Activated T-helper 1 cell treated with Interleukin-2 at 50 U/mL for 16 hours (primary cell): ENCODE measurements at places on chromosomes 2 and 18.

- DNase-seq: no peak
These were observed 393.3 kb upstream of the CYRIA start for GRCh38 chr2:17058772-17059402.

- DNase-seq: no peak
These were observed 31.6 kb downstream of the COL5A2 start for GRCh38 chr2:189147989-189148388.

- peak; percentile 23 for DNase-seq
These were observed 633 bp downstream of the NABP1 start for GRCh38 chr2:191678437-191679100.

DNA sequence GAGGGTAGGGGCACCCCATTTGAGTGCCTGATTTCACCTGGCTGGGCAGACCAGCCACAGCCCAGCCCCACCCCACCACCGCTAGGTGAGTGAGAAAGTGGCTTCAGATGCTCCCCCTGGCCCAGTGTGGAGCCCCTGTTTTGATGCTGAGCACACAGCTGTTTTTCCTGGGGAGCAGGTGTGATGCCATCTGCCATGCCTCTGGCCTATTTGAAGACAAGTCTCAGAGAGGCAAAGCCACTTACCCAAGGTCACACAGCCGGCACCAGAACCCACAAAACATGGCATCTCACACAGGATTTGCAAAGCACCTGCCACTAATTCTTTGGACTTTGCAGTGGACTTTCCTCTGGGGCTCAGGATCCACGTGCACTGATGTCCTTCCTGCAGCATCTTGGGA is 131.3 kb downstream of the INHBB start:
- DNase-seq: no peak

GRCh38 chr2:115596659-115597375 is 1154.4 kb downstream of the DPP10 start:
- no peak for DNase-seq

DNA sequence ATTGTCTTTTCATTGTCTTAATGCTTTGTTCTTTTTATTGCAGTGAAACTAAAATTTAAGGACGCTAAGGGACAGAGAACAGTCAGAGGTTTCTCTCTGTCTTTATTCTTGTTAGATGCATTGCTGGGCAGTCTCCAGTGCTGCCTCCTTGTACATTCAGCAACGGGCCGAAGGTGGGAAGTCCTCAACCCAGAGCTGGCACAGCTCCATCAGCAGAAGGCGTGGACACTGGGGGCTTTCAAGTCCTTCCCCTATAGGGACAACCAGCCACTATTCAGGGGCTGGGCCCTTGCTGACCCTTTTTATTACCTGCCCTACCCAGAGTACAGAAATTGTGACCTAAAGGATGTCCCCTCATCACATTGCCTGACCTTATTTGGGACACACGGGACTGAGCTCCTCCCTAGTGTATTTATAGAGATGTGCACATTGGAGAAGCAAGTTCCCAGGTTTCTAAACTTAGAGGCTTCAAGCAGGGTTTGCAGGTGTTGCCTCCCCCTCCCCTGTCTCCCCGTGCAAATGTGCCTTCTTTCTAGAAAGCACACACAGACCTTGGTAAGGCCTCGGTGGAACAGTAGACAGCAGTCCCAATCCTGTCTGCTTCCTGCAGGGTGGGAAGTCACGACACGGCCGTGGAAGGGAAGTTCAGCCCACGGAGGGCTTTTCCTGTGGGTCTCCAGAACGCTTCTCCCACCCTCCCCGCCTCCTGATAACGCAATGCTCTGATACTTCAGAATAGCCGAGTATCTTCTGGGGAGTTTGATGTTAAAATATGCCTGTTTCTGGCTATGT is 68.2 kb downstream of the ZCCHC2 start:
- DNase-seq: no peak

DNA sequence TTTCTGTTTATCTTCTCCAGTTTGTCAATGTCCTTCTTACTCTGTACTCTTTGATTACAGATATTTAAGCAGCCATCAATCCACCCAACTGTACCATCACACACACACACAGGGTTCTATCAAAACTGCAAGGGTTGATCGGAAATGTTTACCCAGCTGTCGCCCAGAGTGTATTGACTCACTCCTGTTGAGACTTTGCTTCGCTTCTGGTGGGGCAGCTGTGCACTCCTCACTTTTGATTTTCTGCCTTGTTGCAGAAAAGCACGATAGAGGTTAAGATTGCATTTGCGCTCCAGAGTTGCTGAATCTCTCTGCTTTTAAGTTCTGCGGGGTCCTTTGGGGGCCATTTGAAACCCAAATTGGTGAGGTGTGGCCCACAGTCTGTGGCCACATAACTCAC is 216.2 kb downstream of the SETBP1 start:
- no peak for DNase-seq

DNA sequence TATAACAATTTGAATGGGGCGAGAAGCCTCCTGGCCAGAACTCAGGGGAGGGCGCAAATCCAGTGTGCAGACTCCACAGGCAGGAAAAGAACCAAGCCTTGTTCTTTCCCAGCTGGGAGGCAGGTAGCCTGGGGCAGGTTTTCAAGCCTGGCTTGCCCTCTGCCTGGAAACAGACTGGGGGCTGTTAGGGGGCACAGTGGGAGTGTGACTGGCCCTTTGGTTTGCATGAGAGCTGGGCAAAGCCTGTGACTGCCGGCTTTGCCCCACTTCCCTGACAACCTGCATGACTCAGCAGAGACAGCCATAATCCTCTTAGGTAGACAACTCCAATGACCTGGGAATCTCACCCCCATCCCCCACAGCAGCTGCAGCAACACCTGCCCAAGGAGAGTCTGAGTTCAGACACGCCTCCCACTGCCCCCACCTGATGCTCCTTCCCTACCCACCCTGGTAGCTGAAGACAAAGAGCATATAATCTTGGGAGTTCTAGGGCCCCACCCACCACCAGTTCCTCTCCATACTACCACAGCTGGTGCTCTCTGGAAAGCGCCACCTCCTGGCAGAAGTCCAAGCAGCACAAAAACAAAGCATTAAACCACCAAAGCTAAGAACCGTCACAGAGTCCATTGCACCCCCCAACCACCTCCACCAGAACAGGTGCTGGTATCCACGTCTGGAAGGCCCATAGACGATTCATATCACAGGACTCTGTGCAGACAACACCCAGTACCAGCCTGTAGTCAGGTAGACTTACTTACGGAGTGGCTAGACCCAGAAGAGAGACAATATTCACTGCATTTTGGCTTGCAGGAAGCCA is 402.5 kb downstream of the STK39 start:
- DNase-seq: no peak

GRCh38 chr2:31113765-31114164 is 24.5 kb downstream of the GALNT14 start:
- no peak for DNase-seq

DNA sequence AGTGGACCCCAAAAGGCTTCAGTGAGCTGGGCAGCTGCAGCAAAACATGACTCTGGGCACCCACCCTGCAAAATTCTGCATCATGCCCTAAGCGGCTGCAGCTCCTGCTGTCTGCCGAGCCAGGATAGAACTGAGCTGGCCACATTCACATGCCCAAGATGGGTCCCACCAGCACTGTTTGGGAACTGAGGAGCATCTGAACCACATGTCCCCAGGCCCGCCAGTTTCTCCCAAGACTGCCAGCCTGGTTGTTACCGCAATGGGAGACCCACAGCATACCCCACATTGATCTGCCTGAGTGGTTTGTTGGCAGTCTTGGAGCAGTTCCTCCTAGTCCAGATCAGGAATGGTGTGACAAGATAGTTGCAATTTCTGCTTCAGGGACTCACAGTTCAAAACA is 946.8 kb downstream of the CPS1 start:
- DNase-seq: no peak

DNA sequence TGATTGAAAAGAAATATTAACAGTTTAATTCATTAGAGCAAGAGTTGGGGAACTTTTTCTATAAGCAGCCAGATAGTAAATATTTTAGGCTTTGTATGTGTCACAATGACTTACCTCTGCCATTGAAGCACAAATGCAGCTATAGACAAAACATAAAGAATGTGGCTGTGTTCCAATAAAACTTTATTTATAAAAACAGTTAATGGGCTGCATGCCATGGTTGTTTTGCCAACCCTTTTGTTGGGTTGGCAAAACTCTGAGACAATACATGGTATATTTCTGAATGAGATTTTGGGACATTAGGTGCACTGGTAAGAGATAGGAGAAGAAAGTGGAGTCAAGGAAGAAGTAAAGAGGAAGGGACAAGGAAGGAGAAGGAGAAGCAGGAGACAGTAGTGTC is 61.8 kb upstream of the CERS6 start:
- no peak for DNase-seq

DNA sequence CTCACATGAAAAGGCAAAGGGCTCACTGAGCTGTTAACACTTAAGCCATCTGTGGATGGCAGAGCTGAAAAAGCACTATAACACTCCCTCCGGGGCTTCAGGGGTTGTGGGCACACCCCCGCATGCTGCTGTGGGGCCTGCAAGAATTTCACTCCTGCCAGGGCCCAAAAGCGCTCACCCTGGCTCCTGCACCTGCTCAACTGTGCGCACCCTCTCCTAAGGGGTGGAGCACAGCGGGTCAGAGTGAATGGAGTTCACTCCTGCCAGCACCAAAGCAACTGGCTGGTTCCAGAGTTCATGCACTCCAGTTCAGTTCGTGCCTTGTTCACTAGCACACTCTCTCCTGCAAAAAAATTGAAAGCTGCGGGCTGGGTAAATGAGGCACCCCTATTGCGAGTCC is 814.2 kb upstream of the SLC39A10 start:
- DNase-seq: no peak

DNA sequence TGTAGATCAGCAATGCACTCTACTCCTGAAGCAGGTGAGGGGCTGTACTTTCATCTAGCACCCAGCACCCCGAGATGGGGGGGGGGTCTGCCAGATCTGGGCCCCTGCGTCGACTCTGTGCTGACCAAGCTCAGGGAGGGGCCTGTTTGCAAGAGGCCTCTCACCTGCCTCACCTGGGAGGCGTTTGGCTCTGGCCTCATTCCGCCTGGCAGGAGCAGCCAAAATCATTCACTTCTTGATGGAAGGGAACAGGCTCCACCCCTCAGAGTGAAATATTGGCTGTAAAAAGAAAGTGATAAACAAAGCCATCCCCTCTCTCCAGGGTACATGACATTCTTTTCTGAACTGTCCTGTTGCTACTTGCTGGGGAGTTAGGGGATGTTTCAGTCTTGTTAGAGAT is 10.7 kb upstream of the IL1R2 start:
- DNase-seq: no peak

- DNase-seq: no peak
These were observed 129.5 kb upstream of the CAVIN2 start for GRCh38 chr2:191976436-191976835.

- no peak for DNase-seq
These were observed 46.5 kb downstream of the ZAP70 start for GRCh38 chr2:97759727-97760407.

DNA sequence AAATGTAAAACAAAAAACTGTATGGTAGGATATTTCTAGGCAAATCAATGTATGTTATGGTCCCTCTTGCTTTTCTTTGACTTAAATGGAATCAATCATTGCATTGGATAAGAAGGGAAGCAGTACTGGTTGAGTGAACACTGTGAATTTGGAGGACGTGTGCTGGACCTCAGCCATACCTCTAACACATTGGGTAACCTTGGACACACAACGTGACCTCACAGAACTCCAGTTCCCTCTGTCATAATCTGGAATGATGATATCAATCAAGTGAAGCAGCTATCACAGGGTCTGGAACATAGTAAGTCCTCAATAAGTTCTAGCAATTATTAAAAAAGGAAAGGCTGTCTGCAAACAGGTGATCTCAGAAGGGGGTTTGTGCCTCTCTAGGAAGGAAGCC is 474.9 kb upstream of the TCF4 start:
- no peak for DNase-seq

DNA sequence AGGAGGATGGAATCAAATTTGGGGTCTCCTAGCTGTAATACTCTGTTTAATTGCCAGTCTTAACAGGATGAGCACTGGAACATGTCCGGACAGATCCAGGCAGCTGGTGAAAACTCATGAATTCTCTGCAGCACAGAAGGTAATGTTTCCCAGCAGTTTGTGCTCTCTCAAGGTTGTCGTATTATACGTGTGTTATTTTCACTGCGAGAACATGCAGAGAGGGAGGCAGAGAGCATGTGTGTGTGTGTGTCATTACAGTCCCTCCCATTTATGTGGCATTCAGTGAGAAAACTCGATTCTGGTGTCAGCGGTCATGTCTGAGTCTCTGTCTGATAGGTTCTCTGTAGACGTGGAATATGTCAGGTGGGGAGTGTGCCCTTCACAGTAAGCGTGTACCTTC is 150.2 kb upstream of the POU3F3 start:
- DNase-seq: no peak

DNA sequence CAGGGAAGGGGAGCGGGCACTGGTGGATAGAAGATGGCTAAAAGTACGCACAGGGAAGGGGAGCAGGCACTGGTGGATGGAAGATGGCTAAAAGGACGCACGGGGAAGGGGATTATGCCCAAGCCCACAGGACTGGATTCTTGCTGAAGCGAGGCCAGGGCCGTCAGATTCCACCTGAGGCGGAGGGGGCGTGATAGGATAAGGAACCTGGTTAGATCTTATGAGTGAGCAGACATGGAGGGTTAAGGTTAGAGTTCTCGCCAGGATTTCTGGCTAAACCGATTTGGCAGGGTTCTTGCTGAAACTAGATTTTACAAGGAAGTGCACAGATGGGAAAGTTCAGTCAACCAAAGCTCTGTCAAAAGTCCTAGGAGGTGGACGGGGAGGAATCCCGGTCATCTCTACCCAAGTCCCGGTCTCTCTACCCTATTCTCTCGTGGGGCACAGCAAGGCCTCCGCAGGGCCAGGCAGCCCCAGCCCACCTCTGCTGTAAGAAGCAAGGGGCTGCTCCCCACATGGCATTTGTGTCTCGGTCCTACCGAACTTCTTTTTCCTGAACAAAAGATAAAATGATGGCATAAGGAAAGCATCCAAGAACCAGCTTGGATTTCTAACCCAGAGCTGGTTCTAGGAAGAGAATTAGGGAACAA is 140.8 kb downstream of the PTGR3 start:
- no peak for DNase-seq

DNA sequence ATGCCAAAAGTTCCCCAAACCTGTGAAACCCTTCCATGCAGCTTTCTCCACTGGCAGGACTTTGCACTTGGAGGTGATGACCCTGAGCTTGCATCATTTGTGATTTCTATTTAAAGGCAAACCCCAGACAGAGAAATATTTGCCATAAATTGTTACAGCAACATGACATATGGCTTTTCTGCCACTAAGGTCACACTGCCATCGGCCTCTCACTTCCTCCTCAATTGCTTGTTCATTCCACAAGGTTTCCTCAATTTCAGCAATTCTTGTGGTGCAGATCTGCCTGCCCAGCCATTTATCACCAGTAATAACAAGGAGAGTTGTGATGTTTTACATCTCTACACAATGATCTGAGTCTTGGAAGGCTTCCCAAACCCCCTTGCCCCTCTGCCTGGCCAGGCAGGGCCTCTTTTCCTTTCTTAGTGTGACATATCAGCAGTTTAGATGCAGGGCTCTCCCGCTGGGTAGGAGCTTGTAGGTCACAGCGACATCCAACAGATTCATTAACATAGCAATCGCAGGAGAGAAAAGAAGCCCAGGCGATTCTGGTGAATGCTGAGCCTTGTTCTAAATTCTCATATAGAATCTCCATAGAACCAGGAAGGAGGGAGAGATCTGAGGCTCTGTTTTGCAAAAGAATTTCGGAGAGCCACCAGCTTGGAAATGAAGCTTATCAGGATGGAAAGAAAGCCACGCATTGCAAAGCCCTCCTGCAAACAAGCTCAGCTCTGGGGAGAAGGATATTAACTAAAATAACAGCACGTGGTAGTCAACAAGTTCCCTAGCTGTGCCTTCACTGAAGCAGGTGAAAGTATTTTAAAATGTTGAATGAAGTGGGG is 46.7 kb upstream of the ITGA6 start:
- no peak for DNase-seq

- DNase-seq: no peak
These were observed 48.8 kb downstream of the TFCP2L1 start for GRCh38 chr2:121236101-121236640.

- no peak for DNase-seq
These were observed 26.9 kb downstream of the C18orf63 start for GRCh38 chr18:74342416-74343043.
